ENCODE measurements at places on chromosomes 7 and 10.

GRCh38 chr10:116909307-116909706 lies 60.0 kb downstream of the ENO4 start:
- DNase-seq = no peak

DNA sequence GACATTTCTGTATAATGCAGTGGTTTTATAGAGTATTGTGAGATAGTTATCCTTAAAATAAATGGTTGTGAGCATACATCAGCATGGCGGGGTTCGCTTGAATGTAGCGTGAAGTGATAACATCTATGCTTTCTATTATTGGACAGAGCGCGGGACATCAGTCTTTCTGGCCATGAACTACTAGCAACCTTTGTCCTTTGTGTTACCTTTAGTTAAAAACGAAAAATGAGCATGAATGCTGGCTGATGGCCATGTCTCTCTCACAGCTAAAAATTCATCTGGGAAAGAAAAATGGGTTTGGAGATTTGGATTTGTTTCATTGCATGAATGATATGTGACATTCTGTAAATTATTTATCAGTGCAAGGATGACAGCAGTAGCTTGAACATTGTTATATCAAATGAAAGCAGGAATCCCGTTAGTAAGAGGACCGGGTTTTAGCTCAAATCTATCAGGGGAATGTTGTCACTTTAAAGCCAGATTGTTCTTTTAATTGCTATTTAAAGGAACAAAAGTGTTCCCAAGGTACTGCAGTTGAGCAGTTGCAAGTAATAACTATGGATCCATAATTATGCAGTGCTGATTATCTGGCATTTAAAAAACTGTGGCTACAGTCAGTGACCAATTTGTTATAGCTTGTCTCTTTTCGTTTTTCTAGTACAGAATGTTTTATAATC lies 131.0 kb downstream of the KAT6B start:
- no peak for DNase-seq

- DNase-seq = no peak
These were observed 613.1 kb downstream of the KCNMA1 start for GRCh38 chr10:77024461-77024860.

GRCh38 chr7:149799397-149800168 lies 26.2 kb upstream of the ZNF467 start:
- DNase-seq = peak; percentile 72

DNA sequence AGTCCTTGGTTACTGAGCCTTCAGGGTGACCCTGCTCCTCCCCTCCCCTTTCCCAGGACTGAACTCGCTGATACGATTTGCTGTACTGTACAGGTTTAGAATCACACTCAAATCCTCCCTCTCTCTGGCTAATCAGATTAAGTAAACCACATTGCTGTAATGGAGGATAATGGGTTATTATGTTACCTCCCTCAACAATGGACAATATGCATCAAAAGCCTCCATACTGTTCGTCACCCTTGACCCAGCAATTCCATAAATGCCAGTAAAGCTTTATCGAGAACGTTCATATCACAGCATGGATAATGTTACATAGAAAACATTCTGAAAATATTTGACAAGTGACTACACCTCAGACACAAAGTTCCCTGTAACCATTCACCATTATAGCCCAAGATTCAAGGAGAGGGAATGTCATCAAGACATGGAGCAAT lies 61.7 kb downstream of the FAM107B start:
- DNase-seq = peak; percentile 57

DNA sequence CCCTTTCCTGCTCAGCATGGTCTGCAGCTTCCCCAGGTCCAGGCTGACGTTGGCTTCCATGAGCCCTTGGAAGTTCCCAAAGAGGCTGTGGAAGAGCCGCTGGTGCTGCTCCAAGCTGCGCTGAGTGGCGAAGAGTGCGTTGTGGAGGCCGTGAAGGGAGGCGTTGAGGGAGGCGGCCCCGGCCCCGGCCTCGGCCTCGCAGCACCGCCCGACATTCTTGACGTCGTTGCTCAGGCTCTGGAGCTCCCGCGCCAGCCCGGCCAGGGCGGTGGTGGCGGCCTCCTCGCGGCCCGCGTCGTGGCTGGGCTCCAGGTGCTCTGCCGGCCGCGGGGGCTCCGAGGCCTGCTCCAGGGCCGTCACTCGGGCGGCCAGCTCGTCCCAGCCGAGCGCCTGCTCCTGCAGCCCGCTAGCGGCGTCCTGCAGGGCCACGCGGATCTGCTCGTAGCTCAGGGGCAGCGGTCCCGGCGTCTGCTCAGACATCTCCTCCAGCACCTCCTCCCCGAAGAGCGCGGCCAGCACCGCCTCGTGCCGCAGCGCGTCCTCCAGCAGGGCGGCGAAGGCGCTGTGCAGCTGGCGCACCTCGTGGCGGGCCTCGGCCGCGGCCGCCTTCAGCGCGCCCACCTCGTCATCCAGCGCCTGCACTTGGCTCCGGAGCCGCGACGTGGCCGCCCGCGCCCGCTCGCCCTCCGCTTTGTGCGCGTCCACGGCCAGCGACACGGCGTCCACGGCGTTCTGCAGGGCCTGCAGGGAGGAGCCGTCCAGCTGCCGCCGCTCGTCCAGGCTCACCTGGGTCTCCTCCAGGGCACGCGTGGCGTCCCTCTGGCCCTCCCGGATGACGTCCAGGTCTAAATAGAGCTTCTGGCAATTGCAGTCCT lies 14.7 kb downstream of the MMRN2 start:
- no peak for DNase-seq

GRCh38 chr10:132776186-132776585 lies 9.8 kb downstream of the NKX6-2 start:
- no peak for DNase-seq

DNA sequence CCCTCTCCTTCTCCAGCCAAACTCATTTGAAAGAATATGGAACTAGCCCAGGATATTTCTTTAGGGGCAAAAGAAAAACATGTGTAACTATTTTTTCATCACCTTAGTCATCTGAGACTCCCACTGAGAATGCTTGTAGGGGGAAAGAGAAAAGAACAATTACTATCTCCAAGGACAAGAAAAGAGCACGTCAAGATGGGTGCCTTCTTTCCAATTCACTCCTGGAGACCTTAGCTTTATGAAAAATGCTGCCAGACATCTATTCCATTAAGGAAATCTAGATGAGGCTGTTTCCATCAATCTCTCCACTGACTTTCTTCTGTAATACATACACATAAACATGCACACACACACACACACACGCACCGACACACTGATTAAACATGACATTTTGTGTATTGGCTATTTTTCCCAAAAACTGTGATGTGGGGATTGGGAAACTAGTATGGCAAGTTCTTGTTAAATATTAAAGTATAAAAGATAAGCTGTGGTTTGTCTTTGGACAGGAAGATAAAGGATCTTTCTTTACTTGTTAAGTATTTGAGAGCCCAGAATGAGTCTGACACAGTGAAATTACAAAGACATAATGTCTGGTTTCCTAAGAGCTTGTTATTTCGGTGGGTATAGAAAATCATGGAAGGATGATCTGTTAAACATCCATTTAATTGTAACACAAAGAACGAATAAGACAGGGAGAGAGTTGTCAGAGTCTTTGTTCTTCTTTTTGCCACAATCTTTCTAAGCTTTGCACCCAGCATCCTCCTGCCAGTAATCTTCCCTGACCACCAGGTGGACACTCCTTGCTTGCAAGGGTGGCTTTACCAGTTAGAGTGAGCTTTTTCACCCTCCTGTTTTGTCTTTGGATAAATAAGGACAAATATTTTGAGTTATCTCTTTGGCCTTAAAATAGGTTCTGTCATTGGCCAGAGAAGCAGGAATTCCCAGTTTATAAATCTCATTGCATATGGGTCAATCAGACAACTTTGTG lies 177.3 kb upstream of the TMEM72 start:
- DNase-seq = no peak

- no peak for DNase-seq
These were observed 104.7 kb upstream of the EEPD1 start for GRCh38 chr7:36048141-36048901.

DNA sequence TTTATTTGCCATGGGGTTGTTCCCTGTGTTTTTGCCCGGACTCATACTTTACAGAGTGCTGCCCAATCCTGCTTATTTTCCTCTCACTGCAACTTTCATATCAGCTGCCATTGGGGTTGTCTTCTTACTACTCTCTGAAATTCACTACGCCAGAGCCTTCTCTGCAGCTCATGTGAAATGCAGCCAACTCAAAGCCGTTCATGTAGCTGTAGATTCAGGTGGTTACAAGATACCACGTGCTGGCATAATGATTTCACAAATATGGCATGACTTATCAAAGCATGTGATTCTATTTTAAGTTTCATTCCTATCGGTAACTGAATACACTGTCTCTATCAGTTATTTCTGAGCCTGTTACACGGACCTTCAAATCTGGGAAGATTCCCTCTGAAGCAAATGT lies 130.3 kb upstream of the WNT16 start:
- DNase-seq = no peak

Measured in D341Med (cell line).